ENCODE measurements at places on chromosomes 7 and 10.

GRCh38 chr10:50561266-50561665 lies 62.5 kb downstream of the SGMS1 start:
- DNase-seq: peak; percentile 96

DNA sequence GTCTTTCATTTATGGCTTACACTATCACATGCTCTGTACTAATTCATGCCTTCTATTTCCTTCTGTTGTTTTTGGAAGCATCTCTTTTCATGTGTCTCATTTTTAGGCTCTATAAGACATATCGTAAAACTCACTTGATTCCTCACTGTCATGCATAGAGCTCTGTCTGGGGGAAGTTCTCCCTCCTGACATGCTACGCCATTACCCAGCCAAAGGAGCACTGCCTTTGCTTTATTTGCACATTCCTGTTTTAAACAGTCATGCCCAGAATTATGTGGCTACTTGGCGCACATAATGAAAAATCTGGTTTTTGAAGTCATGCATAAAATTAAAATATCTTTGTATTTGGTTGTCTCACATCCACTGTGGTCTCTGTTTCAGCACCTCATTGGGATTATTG lies 17.6 kb upstream of the AKR1C3 start:
- DNase-seq: no peak

- DNase-seq: peak; percentile 50
Measured at GRCh38 chr10:34454590-34455261, 360.4 kb downstream of the PARD3 start.

GRCh38 chr7:25950488-25951413 lies 201.2 kb upstream of the NFE2L3 start:
- peak; percentile 61 for DNase-seq

DNA sequence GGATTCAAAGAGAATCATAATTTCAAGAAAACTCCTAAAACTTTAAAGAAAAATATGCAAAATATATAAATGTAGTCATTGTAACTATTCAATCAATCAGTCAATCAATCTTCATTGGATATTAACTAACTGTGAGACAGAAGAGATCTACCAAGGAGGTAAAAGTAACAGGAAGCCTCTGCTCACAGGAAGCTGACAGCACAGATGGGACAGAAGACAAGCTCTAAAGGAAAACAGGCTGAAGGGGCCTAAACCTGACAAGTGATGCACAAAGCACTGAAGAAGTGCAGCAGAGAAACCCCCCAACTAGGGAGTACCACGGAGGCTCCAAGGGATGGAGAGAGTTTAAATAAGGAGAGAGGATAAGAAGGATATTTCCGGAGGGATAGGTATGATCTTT lies 173.0 kb downstream of the SKAP2 start:
- no peak for DNase-seq

DNA sequence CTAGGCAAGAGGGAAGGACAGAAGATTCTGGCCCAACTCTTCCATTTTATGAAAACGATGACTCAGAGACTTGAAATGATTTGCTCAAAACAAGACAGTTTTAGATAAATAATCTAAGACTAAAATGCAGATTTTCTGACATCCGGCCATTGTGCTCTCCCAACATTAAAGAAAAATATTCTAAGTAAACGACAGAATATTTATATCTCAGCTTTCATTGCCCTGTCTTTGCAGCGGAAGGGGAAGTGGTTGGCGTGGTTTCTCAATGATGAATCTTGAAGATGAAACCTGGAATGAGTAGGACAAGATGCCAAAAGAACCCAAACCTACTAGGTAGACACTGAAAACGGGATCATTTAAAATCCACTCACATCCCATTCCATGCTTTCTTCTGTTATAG lies 28.9 kb upstream of the NPY start:
- no peak for DNase-seq

- DNase-seq: no peak
Measured at GRCh38 chr10:75272896-75273295, 37.1 kb upstream of the COMTD1 start.

- peak; percentile 76 for DNase-seq
Measured at GRCh38 chr7:128398016-128398840, 11.6 kb downstream of the IMPDH1 start.

DNA sequence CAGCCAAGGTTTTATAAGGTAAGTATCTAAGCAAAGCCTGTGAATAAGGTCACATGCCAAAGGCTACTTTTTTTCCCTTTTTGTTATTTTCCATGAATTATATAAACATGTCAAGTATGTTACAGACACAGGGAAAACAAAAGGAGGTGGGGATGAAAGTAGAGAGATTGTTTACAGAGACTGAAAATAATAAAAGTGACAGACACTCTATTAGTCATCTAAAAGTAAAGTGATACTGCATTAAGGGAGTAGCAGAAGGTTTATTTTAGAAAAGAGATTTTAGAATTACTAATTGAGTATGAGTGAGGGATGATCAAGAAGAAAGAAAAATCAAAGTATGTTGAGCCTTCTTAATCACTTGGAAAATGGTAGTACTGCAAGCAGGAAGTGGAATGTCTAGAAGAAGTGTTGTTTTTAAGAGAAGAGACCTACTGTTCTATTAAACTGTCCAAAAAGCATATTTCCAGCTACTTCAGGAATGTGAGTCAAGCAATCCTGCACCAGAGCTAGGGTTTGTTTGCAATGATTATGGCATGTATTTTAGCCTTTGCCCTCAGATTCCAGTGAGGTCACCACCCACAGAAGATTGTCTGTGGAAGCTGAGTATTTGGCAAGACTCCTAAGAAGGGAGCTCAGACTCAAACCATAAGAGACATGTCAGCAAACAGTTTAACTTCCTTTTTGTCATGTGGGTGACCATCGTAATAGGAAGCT lies 177.9 kb upstream of the PLXDC2 start:
- DNase-seq: peak; percentile 68

- DNase-seq: no peak
Measured at GRCh38 chr7:41190581-41190980, 512.3 kb downstream of the INHBA start.

GRCh38 chr7:122307228-122307621 lies 2.7 kb upstream of the FEZF1 start:
- DNase-seq: no peak

GRCh38 chr10:127886371-127887051 lies 6.2 kb downstream of the CLRN3 start:
- no peak for DNase-seq

- DNase-seq: no peak
Measured at GRCh38 chr7:150359622-150360362, 8.8 kb upstream of the REPIN1 start.

- no peak for DNase-seq
Measured at GRCh38 chr7:70762696-70763095, 369.2 kb upstream of the GALNT17 start.

GRCh38 chr7:87615197-87615596 lies 13.0 kb upstream of the RUNDC3B start:
- no peak for DNase-seq

- peak; percentile 76 for DNase-seq
Measured at GRCh38 chr7:36986948-36987724, 262.8 kb upstream of the AOAH start.

DNA sequence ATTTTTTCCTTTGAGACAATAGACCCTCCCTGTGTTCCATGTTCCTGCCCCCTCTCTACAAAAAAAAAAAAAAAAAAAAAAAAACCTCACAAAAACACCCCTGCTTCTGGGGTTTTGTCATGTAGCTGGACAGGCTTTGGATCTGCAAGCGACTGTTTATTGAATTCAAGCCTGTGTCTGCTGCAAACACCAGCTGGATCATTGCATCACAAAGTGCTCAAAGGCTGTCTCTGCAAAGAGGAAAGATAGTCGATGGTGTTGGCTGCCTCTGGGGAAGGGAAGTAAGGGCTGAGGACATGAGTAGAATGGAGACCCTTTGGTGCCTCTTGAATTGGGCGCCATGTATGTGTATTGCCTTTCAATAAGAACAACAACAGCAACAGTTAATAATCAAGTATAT lies 471.2 kb downstream of the PLXNA4 start:
- no peak for DNase-seq

- peak; percentile 87 for DNase-seq
Measured at GRCh38 chr7:137992550-137993394, 9.1 kb downstream of the CREB3L2 start.

- DNase-seq: no peak
Measured at GRCh38 chr10:111030042-111030750, 46.6 kb upstream of the ADRA2A start.

- DNase-seq: peak; percentile 76
Measured at GRCh38 chr7:47379629-47380324, 202.1 kb downstream of the TNS3 start.

DNA sequence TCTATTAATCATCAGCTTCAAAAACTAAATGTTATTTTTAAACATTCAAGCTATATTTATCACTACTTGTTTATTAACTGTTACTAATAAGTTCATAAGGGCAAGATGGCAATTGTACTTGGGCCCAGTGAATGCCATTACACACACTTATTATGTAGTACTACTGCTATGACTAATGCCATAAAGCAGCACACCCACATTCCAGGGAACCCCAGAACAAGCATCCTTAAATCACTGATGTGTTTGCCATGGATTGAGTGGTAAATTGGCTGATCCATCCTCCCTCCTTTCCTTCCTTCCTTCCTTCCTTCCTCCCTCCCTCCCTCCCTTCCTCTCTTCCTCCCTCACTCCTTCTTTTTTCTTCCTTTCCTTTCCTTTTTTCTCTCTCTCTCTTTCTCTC lies 37.4 kb upstream of the RSU1 start:
- no peak for DNase-seq

- no peak for DNase-seq
Measured at GRCh38 chr10:110405380-110405779, 92.3 kb upstream of the DUSP5 start.

GRCh38 chr10:91146146-91146545 lies 74.3 kb upstream of the PCGF5 start:
- no peak for DNase-seq

GRCh38 chr10:15460661-15461060 lies 89.6 kb upstream of the FAM171A1 start:
- peak; percentile 30 for DNase-seq

- no peak for DNase-seq
Measured at GRCh38 chr7:36564489-36564888, 159.8 kb downstream of the AOAH start.

DNA sequence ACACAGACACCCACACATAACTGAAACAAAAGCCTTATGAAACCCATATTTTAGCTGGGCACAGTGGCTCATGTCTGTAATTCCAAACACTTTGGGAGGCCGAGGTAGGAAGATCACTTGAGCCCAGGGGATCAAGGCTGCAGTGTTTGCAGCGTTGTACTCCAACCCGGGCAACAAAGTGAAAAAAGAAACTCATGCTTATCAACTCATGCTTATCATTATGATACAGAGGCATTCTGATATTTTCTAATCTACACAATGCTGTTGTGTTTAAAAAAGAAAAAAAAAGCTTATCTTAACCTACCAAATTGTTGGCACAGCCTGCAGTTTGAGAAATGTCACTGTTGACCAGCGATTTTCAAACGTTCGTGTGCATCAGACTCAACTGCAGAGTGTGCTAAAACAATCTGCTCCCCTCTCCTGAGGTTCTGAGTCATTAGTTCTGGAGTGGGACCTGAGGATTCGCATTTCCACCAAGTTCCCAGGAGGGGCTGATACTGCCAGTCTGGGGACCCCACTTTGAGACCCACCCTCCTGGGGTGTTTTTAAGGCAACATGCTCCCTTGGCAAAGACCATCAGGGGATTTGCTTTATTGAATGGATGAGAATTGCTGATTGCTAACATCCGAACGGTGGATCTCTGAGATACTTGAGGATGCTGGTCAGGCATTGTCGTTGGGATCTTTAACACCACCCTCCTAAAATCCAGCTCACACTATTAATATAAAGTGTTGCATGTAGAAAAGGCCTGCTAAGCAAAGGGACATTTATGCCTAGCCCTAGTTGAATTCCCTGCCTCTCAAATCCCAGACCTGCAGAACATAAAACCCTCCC lies 16.2 kb downstream of the CHST3 start:
- DNase-seq: no peak

GRCh38 chr10:118254654-118255053 lies 87.5 kb downstream of the FAM204A start:
- no peak for DNase-seq

- no peak for DNase-seq
Measured at GRCh38 chr7:31642681-31643115, 44.3 kb upstream of the PPP1R17 start.

GRCh38 chr10:77004917-77005564 lies 632.6 kb downstream of the KCNMA1 start:
- DNase-seq: peak; percentile 86

GRCh38 chr10:59917922-59918321 lies 11.6 kb upstream of the CCDC6 start:
- DNase-seq: no peak

GRCh38 chr10:19775296-19775695 lies 40.9 kb upstream of the PLXDC2 start:
- DNase-seq: no peak

DNA sequence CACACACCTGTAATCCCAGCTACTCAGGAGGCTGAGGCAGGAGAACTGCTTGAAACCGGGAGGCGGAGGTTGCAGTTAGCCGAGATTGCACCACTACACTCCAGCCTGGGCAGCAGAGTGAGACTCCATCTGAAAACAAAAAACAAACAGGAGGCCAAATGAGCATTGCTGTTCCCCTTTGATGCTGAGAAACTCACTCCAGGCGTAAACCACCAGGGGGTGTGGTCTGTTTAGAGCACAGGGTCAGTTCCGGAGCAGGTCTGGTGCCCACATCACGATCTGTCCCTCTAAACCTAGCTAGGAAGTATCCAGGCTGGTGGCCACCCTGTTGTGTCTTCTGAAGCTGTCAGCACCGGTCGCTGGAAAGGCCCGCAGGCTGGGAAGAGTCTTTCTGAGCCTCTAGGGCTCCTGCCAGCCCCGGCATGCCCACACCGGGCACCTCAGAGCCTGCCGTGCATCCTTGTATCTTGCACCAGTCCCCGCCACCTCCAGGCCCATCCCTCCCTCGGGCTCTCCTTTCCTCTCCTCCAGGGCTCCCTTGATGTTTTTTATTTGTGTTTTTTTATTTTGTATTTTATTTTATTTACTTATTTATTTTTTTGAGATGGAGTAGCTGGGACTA lies 66.3 kb upstream of the SH2B2 start:
- DNase-seq: no peak

DNA sequence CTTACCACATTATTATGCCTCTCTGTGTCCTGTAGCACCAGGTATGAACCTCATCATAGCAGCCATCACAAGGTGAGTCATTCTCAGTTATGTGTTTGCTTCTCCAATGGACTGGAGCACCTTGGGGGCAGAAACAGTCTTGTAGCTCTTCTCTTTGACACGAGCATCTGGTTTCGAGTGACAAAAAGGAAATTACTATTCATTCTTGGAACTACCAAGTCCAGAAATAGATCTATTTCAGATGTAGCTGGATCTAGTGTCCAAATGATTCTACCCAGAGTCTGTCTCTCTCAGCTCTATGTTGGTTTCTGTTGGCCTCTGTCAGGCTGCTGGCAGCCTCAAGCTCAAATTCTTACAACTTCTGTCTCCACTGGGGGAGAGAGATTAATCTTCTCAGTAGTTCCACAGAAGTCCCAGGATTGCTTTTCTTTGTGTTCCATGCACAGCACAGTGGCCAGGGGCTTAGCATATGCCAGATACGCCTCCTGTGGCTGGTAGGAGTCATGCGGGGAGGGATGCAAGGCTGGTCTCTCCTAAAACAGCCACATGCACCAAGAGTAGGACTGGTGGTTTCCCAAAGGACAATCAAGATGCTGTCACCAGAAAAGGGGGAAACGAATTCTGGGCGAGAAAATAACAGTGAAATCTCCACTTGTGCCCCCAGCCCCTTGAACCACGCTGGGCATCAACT lies 37.2 kb upstream of the PAPSS2 start:
- DNase-seq: no peak
